ENCODE measurements at places on chromosomes 4 and X. TPM values are rescaled to one million over a fixed set of nuclear protein-coding genes. Genes with fewer than 3 reads are reported as not detected.
A peak's percentile ranks its signal among the peaks of the same experiment; 100 is the strongest.

The PDZD4 gene
- 0.63 TPM for total RNA-seq

The DUX4 gene
- total RNA-seq = not detected

The TECRL gene
- total RNA-seq = not detected

GRCh38 chrX:70769659-70770227 is 138.8 kb downstream of the TEX11 start:
- DNase-seq = peak; percentile 43
- peaks cover 8% of the 10 kb centered on the region for H3K27me3 ChIP-seq
- H3K36me3 ChIP-seq = no peaks in the 10 kb centered on the region
- no peak overlapping the region for H3K4me3 ChIP-seq

DNA sequence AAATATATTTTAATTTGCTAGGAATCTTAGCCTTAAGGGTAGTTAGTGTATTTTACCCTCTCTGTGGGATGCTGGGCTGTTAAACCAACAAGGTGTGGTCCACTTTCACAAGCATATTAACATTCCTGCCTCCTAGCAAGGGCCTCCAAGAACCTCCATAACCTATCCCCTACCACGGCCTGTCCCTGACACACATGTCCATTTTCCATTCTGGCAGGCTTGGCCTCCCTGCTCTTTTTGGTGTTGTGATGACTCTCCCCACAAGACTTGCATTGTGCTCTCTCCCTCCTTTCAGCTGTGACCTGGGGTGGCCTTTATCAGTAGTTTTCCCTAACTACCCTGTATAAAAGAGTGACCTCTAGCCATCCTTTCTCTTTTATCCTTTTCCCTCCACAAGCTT is 120.2 kb downstream of the KLHL8 start:
- H3K27me3 ChIP-seq = no peaks in the 10 kb centered on the region
- H3K4me1 ChIP-seq = peaks cover 22% of the 10 kb centered on the region
- no peak overlapping the region for H3K27ac ChIP-seq
- H3K4me3 ChIP-seq = no peak overlapping the region

DNA sequence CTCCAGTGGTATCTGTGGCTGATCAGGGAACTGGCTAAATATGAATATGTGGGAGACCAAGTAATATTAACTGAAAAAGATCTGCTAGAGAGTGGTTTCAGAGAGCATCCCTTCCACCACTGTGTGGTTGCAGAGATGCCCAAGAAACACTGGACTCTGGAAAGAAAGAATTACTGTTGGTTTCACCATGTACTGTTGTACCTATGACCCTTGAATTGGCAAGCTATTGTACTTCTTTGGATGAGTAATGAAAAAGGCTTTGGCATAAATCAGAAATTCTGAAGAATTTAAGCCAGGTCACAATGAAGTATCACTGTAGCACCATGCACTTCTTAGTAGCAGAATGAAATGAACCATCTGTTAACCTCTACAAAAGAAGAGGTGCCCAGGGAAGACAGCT is 134.4 kb upstream of the INTU start:
- H3K27ac ChIP-seq = no peak overlapping the region
- no peaks in the 10 kb centered on the region for H3K27me3 ChIP-seq
- H3K36me3 ChIP-seq = no peaks in the 10 kb centered on the region
- H3K4me1 ChIP-seq = no peaks in the 10 kb centered on the region
- no peak overlapping the region for H3K4me3 ChIP-seq

- H3K4me3 ChIP-seq = no peak overlapping the region
- no peaks in the 10 kb centered on the region for H3K36me3 ChIP-seq
- H3K27ac ChIP-seq = no peak overlapping the region
- H3K27me3 ChIP-seq = no peaks in the 10 kb centered on the region
Observed at GRCh38 chrX:15579778-15580747, 20.7 kb downstream of the ACE2 start.

GRCh38 chr4:38154252-38154651 is 194.1 kb downstream of the PTTG2 start:
- H3K27me3 ChIP-seq = no peaks in the 10 kb centered on the region
- no peaks in the 10 kb centered on the region for H3K4me1 ChIP-seq
- peak; percentile 23 for DNase-seq
- no peak overlapping the region for H3K4me3 ChIP-seq
- H3K36me3 ChIP-seq = no peaks in the 10 kb centered on the region

DNA sequence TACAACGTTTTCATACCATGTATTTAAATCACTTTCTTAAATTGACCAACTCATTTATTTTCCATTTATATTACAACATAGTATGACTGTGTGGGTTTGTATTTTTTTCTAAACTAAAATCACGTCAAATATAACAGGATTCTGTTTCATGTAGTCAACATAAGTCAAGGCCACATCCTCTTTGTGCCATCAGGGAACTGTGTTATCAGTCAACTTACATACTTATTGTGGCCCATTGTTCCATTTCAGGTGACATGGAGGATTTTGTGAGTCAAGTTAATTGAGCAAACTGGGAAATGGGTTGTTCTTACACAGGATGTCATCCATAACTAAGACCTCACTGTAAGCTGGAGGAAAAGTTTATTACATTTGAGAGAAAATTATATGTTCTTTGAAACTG is 35.9 kb downstream of the STK26 start:
- no peak for DNase-seq
- H3K4me1 ChIP-seq = peaks cover 6% of the 10 kb centered on the region
- no peak overlapping the region for H3K27ac ChIP-seq
- 0 out of 2 replicates have a peak, but pooled peaks cover under 1% of the 10 kb centered on the region for H3K36me3 ChIP-seq
